ENCODE measurements at places on chromosomes 16 and 17.
A peak's percentile ranks its signal among the peaks of the same experiment; 100 is the strongest.

- DNase-seq: no peak
These were observed 4.8 kb upstream of the CDK5RAP3 start for GRCh38 chr17:47966079-47966519.

- no peak for DNase-seq
These were observed 11.5 kb upstream of the CLEC18C start for GRCh38 chr16:70162041-70162451.

DNA sequence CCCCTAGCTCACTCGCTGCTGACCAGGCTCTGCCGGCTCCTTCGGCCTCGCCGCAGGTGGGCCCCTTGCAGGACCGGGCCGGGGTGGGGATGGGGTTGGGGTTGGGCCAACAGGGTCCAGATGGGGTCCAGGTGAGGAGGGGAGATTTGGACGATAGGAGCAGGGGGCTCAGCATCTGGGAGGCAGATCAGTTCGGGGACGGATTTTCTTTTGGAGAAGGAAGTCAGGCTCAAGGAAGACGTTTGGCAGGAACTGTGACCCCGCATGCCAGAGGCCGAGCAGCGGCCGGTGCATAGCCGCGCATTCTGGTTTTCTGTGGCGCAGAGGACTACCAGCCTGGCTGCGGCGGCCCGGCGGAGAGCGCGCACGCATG is 845 bp upstream of the ALDOA start:
- DNase-seq: no peak

DNA sequence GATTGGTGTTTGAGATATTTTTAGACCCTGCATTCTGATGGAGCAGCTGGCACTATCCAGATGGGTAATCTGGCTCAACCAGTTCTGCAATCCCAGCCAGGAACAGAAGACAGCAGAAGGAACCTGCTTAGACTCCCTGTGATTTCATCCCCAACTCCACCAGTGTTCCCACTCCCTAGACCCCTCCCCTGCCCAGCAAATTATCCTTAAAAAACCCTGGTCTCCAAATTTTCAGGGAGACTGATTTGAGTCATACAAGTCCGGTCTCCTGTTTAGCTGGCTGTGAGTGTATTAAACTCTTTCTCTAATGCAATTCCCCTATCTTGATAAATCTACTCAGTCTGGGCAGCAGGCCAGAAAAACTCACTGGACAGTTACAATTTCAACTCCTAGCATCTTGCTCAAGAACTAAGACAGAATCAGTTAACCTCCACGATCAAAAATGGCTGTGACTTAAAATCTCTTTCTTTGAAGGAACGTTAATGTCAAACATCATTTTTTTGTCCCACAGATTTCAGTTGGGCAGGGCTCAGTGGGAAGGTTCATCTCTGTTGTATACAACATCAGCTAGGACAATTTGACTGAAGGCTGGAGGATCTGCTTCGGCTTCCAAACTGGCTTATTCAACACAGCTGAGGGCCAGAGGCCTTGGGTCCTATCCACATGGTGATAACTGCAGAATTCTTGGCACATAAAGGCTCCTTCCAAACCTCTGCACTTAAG is 4.9 kb upstream of the RBL2 start:
- no peak for DNase-seq

DNA sequence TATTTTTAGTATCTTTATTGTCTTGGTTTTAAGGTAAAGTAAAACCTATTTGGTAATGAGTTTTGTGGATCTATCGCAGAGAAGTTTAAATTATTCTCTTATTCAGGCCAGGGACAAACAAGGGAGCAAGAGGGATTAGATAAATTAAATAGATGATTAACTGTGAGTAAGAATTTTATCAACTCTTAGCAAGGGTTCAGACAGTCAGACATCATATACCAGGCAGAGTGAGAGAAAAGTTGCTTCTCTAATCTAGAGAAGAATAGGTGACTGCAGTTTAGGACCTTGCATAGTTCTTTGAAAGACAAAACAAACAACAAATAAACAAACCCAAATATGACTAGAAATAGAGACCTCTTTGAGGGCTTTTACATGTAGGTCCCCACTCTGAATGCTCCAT is 840.2 kb upstream of the GOT2 start:
- no peak for DNase-seq

GRCh38 chr17:69907132-69907847 is 167.7 kb upstream of the KCNJ16 start:
- DNase-seq: no peak

GRCh38 chr16:4032768-4033167 is 83.5 kb downstream of the ADCY9 start:
- DNase-seq: peak; percentile 5

GRCh38 chr16:46763147-46763546 is 15.0 kb upstream of the MYLK3 start:
- no peak for DNase-seq
